ENCODE measurements at places on chromosomes 5 and 9.

- no peak for DNase-seq
Measured at GRCh38 chr5:14812166-14812565, 59.4 kb downstream of the ANKH start.

DNA sequence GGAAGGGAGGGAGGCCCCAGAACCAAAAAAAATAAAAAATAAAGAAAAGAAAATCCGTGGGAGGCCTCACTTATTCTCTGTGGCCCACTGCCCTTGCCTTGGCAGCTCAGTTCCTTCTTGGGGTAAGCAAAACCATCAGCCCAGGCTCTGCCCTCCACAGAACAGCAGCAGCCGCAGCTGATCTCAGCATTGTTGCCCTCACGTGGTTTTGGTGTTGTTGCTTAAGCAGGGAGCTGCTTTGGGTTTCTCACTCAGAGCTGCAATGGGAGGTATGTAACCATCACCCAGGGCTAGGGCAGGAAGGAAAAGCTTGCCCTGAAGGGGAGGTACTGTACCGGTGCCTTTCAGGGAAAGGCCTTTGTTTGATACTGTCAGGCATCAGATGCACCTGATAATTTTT, 374.7 kb upstream of the WWC1 start:
- no peak for DNase-seq

GRCh38 chr5:76341651-76342334, 61.3 kb upstream of the IQGAP2 start:
- DNase-seq = no peak

- DNase-seq = no peak
Measured at GRCh38 chr5:35138232-35138631, 90.5 kb upstream of the AGXT2 start.

- DNase-seq = no peak
Measured at GRCh38 chr5:58294598-58295305, 165.1 kb downstream of the PLK2 start.

DNA sequence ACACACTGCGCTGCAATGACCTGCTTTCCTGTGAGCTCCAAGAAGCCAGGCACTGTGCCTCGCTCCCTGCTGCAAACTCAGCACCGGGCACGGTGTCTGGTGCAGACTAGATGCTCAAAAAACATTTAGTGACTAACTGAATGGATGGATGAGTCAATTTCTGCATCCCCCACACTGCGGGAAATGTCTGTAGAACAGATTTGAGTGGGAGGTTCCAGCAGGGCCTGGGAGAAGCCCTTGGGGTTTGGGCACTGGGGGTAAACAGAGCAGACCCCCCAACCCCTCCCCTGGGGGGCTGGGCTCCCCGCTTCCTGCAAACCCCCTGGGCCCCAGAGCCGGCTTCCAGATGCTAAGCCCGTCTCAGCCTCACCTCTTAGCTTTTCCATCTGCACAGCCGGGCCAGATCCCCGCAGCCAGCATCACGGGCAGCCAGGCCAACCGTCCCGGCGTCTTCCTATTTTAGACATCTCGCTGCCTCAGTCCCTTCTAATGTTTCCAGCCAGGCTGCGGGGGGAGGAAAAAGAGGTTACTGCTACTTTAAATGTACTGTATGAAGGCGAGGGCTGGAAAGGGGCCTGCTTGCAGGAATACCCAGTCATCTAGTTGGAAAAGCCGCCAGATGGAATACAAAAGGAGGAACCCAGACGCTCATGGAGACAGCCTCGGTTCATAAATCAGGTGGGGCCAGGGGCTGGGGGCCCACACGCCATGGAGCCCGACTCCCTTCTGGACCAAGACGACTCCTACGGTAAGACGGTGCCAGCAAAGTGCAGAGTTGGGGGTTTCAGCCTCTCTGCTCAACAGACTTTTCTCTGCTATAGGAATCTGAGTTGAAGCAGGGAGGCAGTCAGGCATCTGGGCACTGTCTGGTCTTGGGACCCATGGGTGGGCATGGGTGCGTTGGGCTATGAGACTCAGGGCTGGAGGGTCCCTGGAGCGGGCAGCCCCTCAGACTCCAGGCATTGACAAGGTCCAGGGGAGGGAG, 67.1 kb upstream of the GGTA1 start:
- no peak for DNase-seq

DNA sequence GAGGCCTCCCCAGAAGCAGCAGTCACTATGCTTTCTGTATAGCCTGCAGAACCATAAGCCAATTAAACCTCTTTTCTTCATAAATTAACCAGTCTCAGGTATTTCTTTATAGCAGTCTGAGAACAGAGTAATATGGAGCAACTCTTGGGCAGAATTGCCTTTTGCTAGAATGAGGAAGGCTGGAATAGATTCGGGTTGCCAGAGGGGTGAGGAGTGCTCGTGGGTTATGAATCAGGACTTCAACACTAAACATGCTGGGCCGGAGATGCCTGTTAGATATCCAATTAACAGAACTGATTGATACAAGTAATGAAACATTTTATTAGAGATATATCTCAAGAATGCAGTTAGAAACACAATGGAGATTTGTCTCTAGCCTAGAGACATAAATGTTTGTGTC, 140.9 kb upstream of the MAP3K1 start:
- DNase-seq = no peak

DNA sequence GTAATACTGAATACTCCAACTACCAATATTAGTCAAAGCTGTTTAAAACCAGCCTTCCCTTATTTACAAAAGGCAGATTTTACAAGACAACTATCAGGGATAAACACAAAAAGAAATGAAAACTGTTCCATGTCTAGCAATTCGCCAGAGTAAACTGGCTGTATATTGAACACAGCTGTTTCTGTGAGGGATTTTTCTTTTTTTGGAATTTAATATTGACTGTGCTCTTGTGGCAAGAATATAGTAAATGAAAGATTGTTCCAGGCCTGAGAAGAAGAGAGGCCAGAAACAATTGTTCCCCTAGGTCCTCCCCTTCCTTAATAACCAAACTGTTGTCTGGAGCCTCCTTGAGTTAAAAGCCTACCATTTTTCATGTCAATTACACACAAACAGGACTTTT, 188.6 kb downstream of the PDE4D start:
- no peak for DNase-seq

GRCh38 chr5:103283120-103283519, 24.6 kb downstream of the MACIR start:
- no peak for DNase-seq

- DNase-seq = no peak
Measured at GRCh38 chr5:127834094-127834531, 130.9 kb downstream of the CCDC192 start.

DNA sequence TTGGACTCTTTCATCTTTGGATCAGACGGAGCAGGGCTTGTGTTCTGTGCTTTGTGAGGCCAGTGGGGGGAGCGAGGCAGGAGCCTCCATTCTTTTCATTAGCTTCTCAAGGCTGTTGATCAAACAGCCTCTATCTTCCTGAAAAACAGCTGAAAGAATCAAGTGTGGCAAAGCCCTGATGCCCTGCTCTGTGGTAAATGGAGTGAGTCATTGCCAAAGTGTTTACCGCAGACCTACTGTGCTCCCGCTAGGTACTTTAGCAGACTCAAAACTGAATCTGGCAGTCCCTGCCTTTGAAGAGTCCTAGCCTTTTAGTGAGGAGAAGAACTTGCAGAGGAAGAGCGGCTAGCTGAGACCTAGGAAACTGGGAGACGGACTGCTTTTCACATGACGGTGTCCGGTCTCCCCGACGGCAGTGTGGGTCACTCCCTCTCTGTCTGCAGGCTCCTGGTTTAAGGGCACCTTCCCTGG, 3.3 kb downstream of the ANKRD33B start:
- DNase-seq = no peak

DNA sequence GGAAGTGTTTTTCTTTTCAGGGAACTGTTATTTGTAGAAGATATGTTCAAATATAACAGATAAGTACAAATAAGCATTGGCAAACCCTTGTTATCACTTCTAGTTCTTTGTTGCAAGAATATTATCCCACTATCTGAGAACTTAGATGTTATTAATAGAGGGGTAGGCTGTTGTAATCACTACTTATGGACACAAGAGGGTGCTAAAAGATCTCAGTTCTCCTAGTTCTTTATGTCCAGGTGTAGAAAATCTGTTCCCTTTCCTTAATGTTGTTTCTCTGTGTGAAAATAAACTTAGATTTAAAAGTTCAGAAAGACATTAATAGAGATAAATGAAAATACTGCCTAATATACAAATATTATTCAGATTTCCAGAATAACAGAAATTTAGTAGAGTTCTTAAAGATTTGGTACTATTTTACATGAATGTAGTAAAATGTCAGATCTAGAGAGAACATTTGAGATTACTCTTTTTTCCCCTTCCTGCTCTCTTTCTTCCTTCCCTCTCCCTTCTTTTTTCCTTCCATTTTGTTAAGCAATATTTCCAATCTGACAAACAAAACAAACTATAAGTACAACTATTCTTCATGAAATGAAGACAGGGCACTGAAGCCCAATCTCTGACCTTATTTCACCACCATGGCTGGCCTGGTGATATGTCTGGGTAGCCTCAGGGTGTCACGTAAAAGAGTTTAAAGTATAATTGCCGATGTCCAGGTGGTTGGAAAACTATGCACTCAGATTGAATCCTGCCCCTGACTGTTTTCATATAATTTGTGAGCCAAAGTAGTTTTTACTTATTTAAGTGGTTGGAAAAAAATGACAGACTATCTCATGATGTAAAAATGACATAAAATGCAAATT, 43.6 kb upstream of the C5orf46 start:
- no peak for DNase-seq

- no peak for DNase-seq
Measured at GRCh38 chr5:76692651-76693050, 23.3 kb upstream of the F2R start.

- no peak for DNase-seq
Measured at GRCh38 chr5:145990170-145990569, 53.8 kb downstream of the SH3RF2 start.

GRCh38 chr5:139592289-139592688, 31.1 kb downstream of the UBE2D2 start:
- DNase-seq = no peak

DNA sequence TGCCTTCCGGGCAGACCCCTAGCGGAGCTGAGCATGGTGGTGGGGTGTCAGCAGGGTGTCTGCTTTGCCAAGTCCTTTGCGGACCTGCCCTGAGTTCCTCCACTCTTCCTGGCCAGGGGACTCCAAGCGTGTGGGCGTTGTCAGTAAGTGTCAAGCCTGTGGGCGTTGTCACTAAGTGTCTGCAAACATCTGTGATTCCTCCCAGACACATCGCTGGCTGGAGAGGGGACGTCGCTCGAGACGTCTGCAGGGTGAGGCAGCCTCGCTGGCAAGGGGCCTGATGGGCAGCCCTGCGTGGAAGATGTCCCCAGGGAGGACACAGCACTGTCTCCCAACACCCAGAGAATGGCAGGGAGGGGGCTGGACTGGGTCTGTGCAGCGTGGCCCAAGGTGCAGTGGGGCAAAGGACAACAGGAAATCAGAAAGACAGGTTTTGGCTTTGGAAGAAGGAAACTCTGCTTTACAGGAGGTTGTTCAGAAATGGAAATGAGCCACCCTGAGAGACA, 28.8 kb downstream of the ADAMTSL2 start:
- no peak for DNase-seq

- DNase-seq = no peak
Measured at GRCh38 chr9:107929443-107929842, 439.9 kb upstream of the KLF4 start.

DNA sequence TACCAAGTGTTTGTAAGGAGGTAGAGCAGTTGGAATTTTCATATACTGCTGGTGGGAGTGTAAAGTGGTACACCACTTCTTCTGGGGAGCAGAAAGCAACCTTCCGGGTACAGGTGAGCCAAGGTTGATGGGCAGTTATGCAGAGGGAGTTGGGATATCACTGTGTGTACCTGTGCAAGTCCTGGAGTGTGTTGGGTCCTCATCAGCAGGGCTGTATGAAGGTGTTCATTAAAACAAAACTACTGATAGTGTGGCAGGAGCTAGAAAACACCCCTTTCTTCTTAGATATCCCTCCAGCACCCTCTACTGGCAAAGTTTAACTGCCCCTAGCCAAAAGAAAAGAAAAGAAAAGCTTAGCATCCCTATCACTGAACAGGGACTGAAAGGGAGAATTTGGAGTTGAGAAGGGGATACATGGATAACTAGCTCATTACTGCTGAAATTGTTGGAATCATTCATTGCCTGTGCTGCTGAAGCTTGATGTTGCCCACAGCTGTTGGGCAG, 10.7 kb downstream of the MARCHF6 start:
- no peak for DNase-seq

DNA sequence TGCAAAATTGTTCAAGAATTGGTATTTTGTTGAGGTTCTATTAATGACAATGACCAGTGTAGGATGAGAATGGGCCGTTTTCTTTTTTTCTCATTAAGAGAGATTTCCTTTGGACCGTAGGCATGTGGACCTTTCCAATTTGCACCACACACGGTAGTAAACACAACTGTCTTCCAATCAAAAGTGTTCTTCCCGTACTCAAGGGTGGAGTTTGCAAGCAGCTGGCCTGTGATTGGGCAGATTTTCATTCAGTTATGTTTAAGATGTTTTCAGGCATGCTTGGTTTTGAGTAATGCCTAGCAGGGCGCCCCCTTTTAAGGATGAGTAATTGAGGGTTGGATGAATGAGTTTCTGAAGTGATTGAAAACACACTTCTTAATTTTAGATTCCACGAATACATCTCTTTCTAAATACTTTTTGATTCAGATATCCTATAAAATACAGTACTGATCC, 2.5 kb downstream of the KDM3B start:
- peak; percentile 44 for DNase-seq

DNA sequence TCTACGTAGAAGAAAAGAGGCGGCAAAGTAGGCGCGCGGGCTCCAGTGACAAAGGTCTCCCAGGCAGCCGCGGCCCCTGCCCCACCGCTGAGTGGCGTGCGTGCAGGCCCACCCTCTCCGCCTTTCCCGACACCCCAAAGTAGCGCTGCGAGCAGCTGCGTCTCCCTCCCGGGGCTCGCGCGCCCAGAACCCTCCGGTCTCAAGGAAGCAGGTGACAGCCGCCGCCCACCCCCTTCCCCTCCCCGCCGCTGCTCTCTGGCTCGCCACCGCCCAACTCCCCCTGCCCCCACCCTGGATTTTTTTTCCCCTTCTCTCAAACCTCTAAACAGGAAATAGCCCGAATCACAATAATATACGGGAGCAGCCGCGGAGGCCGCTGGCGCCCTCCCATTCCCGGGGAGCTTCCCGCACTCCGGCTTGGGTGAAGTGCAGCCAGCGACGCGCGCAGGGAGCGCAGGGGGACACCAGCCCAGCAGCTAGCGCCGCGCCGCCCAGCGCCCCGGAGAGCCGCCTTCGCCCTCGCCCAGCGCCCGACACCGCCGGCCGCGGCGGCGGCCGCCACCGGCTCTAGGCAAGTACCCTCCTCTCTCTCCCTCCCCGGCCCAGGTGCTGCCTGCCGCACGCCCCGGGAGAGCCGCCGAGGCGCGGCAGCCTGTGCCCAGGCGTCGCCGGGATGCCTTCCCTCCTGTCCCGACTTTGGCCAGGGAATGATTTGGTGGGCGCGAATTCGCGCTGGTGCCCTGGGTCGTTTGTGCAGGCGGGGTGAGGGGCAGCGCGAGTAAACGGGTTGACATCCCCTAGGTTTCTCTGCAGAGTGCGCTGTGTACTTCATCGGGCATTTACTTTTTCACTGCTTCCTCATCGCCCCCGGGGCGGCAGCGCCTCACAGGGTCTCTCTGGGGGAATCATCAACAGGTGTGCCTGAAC, 52.7 kb upstream of the TJP2 start:
- DNase-seq = peak; percentile 64
